Urinary bladder (tissue), 4 donors: ENCODE measurements at places on chromosomes 16 and 17. TPM values are rescaled to one million over a fixed set of nuclear protein-coding genes. Genes with fewer than 3 reads are reported as not detected.

DNA sequence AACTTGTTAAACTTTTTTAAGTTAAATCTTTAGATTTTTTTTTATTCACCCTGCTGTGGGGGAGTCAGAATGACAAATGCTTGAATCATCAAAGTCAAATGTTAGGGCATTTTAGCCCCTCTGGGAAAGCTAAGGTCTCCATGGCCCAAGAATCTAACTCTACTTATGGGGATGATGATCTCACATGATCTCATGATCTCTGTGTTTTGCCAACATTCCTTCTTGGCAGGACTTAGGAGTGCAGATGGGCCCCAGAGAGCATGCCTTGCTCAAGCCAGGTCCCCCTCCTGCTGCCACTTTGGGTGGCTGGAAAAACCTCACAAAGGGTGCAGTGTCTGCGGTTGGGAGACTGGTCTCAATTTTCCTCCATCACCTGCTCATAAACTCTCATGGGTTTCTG is 108.6 kb downstream of the PRKCB start:
- no peak for DNase-seq

The CD79B gene
- polyA plus RNA-seq, result 7.2 TPM

The ABCC11 gene
- polyA plus RNA-seq, result 0.18 TPM

DNA sequence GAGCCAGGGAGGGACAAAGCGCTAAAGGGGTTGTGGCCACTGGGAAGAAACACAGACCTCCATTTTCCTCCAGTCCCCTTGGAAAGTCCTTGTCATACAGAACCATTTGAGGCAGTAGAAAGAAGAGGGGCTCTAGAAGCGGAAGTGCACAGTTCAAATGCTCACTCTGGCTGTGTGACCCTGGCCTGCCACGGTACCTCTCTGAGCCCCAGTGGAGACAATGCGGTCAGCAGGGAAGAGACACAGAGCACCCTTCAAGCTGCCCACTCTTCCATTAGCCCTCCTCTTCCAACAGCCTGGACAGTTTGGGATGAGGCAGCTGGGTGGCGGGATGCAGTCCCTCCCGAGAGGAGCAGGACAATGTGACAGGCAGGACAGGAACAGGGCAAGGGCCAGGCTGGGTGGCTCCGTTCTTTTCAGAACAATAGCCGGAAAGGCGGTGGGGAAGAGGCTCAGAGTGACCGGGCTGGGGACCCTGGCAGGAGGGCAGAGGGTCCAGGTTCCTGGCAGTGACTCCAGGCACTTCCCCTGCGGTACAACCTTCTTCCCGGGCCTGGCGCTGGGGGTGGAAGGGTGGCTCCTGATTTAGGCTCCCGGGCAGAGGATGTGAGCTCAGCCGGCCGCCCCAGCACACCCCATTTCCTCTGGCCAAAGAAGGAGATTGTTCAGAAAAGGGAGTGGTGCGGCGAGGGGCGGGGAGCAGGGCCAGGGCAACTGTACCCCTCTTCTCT is 5.6 kb downstream of the CASKIN2 start:
- no peak for DNase-seq

- no peak for DNase-seq
These were observed 5.8 kb upstream of the HOXB9 start for GRCh38 chr17:48631693-48632578.

The HOXB13 gene
- 1.5 TPM for polyA plus RNA-seq

- DNase-seq, result no peak
These were observed 99.3 kb downstream of the STXBP4 start for GRCh38 chr17:55067697-55068439.
